ENCODE measurements at places on chromosomes 6 and 20. TPM values are rescaled to one million over a fixed set of nuclear protein-coding genes. Genes with fewer than 3 reads are reported as not detected.

DNA sequence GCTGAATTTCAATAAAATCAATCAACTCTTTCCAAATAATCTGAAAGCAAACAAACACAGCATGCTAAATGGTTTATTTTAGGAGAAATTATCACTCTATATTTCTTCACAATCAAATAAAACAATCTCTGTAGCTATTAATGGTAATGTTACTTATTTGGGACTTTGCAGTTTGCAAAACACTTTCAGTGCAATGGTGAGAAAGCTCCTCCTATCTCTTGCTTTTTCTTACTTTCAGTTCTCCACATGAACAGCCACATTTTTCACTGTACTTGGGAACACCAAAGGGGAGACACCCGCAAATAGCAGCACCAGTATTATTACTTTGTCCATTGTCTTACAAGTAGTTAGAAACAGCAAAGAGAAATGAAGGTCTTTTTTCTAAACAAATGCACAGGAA is 92.4 kb downstream of the DST start:
- DNase-seq, result no peak

DNA sequence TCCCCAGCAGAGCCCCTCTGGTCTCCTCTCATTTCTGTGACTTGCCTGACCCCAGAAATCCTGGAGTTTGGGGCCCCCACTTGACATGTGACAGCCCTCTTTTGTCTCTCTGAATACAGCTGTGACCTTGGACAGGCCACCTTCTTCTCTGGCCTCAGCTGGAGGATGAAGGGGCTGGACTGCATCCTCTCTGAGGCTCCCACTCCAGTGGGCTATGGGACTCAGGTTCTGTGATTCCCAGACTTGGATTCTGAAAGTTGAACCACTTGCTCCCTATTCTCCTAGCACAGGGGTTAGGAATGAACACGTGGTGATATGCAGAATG is 9.1 kb downstream of the BPIFB3 start:
- DNase-seq, result no peak

- DNase-seq, result no peak
Measured at GRCh38 chr6:142013287-142013686, 119.4 kb upstream of the GJE1 start.

KCNS1 gene
- total RNA-seq, result not detected
